ENCODE measurements at places on chromosomes 6 and 20.

DNA sequence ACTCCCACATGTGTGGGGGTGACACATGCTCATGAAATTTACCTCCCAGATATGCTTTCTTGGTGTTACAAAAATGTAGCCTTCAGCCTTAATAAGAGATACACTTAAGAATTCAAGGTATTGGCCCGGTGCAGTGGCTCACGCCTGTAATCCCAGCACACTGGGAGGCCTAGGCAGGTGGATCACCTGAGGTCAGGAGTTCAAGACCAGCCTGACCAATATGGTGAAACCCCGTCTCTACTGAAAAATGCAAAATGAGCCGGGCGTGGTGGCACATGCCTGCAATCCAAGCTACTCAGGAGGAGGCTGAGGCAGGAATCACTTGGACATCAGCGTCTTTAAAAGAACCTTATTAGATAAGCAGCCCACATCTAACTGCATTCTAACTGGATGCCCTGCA is 614.3 kb upstream of the CDH4 start:
- DNase-seq = no peak

DNA sequence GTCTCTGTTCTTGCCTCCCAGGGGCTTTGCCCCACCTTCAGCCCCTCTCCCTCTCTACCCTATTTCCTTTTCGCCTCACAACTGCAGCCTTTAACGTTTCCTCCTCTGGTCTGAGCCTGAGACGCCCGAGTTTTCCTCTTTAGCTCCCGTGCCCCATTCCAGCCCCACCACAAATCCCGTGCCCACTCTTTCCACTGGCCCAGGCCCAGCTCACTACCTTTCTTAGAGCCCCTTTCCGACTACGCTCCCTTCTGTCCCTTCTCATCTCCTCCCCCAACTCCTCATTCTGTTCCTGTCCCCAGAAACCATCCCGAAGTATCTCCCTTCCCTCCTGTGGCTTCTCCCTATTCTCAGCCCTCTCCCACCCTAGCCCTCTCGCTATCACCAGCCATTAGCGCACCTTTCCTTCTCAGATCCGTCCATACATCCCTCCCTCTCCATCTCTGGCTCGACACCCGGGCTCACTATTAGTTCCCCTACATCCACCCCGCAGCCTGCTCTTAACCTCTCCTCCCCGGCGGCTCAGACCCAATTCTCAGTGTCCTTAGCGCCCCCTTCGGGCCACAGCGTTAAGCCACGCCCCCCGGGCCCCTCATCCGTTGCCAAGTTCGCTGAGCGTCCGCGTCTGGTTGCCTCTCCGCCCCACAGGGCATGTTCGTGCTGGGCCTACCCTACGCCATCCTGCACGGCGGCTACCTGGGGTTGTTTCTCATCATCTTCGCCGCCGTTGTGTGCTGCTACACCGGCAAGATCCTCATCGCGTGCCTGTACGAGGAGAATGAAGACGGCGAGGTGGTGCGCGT is 2.7 kb downstream of the SLC32A1 start:
- DNase-seq = no peak

DNA sequence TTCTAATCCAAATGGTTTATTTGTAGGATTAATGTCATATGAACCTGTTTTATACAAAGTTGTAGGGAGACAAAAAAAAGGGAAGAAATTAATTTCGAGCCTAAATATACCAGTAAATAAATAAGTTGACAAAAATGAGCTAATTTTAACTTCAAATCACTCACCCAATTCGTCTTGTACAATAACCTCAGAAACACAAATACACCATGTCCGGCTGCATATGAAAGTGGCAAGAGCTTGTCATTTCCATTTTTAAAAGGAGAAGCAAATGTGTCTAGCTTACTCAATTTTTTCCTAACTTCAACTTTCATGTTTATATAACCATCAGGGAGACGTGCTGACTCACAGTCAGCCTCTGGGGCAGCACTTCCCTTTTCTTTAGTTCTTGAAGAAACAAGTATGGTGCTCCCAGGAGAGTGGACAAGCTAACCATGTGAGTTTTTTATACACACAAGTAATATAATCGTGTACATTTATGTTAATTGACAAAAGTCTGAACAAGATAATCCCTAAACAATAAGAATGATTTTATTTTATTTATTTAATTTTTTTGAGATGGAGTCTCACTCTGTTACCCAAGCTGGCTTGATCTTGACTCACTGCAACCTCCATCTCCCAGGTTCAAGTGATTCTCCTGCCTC is 55.5 kb upstream of the SGK1 start:
- peak; percentile 58 for DNase-seq

- DNase-seq = no peak
Observed at GRCh38 chr6:169344750-169345065, 91.1 kb upstream of the THBS2 start.

DNA sequence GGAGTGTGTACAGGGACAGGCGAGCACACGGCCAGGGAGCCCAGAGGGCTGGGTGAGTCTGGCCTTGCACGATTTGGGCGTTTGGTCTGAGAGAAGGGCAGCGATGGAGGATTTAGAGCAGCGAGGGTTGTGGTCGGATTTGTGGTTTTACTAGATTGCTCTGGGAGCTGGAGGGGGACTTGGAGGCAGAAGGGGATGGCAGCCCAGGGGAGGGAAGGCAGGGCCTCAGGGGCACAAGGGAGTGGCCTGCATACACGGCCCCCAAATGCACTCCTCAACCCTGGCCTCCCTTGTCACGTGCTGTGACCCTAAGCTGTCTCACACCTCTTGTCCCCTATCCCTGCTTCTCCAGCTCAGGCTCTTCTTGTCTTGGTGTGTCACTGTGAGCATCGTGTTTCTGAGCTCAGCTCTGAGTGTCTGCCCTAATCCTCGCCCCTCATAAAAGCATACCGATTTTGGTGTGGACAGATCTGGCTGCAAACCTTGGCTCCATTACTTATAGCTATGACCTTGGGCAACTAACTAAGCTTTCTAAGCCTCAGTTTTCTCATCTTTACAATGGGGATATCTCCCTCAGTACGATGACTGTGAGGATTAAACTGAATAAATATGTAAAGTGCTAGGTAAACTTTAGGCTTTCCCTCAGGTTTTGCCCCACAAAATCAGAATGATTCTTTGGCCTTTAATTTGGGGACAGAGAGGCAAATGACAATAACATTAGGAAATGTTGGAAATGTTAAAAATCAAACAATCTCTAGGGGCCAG is 120.1 kb upstream of the ARMC2 start:
- DNase-seq = no peak

GRCh38 chr20:8642247-8642646 is 426.6 kb upstream of the PLCB4 start:
- DNase-seq = no peak

DNA sequence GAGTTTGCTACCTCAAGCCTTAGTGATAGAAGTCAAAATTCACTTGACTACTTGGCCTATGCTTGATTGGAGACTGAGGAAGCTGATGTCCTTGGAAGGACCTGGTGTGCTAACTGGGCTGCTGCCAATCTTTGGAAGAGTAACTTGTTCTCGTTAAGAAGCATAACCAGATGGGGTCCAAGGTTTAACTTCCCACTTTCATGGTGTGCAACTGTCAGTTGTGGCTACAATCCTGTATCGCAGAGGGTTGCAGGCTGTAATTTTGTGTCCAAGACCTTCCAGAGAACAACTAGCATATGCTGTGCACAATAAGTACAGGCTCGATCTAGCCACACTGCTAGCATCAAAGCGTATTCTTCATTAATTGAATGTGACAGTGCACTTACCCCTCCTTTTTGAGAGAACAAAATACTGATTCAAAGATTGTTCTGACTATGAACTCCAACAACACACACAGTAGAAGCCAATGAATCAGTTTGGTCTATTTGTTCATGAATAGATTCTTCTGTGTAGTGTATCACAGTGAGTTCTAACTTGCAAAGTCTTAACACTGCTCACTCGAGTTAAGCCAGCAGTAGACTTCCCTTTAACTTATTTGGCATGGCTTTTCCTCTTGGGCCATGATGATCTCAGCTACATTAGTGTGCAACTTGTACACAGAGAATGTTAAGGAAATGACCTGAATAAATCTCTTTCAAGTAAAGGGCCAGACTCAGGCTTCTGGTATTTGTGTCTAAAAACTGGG is 15.8 kb upstream of the PLCB1 start:
- DNase-seq = no peak

DNA sequence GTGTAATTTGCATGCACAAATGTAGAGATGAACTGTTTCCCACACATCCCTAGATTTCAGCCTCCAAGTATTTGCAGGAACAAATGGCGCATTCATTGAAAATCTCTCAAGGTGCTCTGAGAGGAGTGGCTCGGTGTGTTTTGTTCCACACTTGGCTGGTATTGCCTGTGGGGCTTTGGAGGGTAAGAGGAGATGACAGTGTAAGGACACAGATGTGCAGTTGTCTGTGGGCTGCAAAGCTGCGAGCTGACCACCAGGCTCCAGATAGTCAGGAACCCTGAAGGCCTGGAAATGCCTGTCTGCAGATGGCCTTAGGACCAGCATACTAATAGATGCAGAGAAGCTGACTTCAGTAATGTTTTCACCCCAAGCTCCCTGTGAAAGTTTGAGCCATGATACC is 57.7 kb upstream of the PBOV1 start:
- no peak for DNase-seq

- no peak for DNase-seq
Observed at GRCh38 chr20:35497320-35497719, 32.1 kb downstream of the C20orf173 start.

DNA sequence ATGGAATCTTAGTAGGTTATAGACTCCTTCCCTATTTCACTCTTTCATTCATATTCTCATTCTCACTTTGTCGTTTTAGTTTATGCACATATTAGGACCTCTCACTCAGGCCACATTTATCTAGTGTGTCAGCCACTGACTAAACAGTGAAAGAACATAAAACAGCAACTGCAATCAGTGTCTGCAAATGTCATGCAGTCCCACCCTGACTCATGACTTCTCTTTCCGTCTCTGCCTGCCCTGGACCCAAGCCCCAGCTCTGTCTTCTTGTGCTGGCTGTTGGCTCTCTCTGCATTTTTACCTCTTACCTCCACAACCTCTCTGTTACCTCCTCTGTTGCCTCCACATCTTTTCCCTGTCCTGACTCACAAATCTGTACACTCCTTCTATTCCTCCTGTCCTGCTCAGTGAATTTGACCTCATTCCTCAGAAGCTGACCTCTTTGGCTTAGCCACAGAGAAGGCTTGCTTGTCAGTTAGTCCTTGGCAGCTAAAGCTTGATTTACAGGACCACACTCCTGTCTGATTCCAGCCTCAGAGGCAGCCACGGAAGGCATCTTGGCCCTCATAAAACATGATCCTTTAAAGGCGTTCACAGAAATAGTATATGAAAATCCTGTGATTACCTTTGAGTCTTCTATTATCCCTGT is 247.6 kb downstream of the PKHD1 start:
- no peak for DNase-seq

DNA sequence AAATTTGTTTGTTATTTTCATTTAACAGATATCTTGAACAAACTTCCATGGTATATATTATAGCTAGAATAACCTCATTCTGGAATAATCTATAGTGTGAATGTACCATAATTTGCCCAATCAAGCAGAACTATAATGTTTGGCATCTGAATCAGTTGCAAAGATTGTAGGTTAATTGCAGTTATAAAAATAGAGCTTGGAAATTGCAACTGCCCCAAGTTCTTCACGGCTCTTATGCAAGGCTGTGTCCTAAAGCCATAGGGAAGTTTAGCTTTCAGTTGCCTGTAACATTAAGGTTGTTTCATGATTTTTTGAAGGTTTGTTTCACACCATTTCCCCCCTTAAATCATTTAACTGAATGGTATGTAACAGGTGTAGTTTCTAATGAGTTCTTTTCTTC is 19.4 kb downstream of the NQO2 start:
- DNase-seq = no peak

DNA sequence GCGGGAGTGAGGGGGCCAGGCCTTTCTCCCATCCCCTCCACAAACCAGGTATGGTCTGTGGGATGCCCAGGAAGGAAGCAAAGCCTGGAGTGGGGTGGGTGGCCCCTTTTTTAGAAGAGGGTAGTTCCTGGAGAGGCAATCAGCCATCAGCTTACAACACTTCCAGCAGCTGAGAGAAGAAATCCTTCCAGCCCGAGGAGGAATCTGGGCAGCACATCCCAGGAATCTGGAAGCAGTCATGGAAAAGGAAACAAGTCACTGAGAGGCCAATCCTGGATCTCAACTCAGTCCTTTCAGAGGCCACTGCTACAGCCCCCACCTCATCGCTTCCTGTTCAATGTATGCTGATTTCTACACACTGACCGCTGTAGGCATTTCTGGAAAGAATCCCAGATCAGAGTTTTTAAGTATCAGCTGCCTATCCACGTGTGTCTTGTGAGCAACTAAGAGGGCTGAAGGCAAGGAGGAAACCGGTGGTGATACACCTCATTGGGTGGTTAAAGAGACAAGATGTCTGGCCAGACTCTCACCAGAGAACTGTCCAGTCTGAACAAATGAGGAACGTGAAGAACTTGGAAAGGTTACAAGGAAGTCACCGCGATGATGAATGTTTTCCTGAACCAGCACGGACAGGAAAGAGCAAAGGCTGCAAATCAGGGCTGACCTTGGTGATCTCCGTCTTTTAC is 92.9 kb upstream of the SHLD1 start:
- DNase-seq = peak; percentile 99

- peak; percentile 53 for DNase-seq
Observed at GRCh38 chr6:45478240-45478639, 100.5 kb upstream of the SUPT3H start.

- DNase-seq = peak; percentile 16
Observed at GRCh38 chr6:129567374-129567773, 142.6 kb downstream of the ARHGAP18 start.

DNA sequence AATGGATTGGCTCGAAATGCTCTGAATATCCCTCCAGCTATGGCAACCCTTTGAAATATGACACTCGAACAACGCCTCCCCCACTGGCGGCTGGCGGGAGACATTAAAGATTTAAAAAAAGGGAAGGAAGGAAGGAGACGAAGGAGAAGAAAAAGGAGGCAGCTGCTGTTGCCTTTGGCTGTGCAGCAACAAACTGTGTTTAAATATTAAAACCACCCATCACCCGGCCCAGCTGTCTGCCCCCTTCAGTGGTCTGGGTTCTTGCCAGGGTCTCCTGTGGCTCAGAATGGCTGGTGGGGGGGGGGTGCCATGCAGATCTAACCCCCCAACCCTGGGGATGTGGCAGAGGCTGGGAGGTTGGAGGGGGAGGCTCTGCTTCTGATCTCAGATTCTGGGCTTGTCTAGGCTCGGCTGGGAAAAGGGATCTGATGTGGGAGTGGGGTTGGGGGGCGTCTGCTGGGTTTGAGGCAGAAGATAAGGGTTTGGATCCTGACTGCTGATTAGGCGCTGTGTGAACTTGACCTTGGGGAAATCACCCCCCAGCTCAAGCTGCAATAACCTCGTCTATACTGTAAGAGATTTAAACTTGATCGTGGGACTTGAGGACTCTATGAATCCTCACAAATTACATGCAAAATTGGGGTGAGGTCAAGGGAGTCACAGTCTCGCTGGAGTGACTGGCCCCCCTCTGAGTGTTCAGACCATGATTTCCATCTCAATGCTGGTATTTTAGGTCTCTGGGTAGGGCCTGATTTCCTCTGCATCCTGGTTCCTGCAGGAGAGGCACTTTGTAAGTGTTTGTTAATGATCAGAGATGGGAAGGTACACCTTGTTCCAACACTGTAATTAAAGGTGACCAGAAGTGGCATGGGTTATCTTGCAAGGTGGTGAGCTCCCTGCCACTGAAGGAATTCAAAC is 40.3 kb upstream of the BLCAP start:
- no peak for DNase-seq

- no peak for DNase-seq
Observed at GRCh38 chr6:43183441-43183840, 1.4 kb downstream of the CUL9 start.
